Hepatic stellate cell (primary cell): ENCODE measurements at places on chromosomes 5 and 9.
A peak's percentile ranks its signal among the peaks of the same experiment; 100 is the strongest.

DNA sequence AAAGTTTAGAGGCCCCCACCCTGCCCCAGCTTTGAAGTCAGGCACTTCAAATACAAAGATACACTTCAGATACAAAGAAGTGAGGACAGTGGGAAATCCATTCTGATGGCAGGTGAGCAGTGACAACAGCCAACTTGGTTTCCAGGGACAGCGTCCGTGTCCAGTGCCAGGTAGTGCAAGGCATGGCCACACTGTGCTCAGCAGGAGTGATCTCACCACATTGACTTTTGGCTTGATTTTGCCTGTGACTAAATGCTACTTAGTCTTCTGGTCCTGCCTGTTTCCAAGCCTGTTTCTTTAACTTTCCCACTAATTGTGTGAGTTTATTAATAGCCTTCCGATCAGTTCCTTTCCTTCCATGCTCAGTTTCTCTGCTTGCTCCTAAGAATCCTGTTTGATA, 72.6 kb upstream of the PALM2AKAP2 start:
- no peak for DNase-seq

DNA sequence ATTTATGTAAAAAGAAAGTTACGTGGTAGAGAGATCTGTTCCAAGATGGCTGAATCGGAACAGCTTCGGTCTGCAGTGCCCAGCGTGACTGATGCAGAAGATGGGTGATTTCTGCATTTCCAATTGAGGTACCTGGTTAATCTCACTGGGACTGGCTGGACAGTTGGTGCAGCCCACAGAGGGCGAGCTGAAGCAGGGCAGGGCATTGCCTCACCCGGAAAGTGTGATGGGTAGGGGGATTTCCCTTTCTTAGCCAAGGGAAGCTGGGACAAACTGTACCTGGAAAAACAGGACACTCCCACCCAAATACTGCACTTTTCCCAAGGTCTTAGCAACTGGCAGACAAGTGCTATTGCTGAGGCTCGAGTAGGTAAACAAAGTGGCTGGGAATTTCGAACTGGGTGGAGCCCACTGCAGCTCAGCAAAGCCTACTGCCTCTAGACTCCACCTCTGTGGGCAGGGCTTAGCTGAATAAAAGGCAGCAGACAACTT, 13.1 kb upstream of the HSD17B4 start:
- DNase-seq, result no peak

DNA sequence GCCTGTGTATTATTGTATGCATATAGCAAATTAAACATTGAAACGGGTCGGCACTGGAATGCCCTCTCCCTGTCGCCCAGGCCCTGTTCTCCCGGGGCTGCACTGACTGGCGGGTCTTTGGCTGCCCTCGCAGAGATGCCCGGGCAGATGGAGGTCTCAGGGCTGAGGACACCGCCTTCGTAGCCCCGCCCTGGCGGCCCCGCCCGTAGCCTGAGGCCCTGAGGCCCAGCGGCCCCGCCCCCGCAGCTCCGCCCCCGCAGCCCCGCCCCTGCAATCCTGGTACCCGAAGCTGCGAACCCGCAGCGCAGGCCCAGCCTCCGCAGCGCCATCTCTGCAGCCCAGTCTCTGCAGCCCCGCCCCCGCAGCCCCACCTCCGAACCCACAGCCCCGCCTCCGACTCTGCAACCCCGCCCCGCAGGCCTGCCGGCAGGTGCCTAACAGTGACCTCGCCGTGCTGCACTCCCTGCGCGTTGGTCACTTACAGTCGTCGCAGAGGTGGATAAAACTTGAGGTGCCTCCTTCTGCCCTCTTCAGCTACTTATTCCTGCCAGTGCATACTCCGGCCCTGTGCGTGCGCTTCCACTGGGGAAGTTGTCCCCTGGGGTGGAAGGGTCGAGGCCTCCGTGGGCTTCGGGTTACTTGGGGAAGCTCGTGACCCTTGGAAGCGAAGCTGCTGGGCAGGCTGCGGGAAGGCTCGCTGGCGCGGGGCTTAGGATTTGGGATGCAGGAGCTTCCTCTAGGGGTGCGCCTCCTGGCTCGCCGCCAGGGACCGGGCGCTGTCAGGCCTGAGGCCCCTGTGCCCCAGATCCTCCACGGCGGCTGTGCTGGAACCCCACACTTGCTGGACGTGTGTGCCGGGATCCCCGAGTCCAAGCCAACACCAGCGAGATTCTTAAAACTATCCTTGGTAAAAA, 72.3 kb downstream of the ICE1 start:
- DNase-seq, result peak; percentile 16

- no peak for DNase-seq
Measured at GRCh38 chr9:34712140-34712539, 2.2 kb upstream of the CCL21 start.

- DNase-seq, result no peak
Measured at GRCh38 chr9:88767504-88767790, 223.8 kb upstream of the S1PR3 start.

DNA sequence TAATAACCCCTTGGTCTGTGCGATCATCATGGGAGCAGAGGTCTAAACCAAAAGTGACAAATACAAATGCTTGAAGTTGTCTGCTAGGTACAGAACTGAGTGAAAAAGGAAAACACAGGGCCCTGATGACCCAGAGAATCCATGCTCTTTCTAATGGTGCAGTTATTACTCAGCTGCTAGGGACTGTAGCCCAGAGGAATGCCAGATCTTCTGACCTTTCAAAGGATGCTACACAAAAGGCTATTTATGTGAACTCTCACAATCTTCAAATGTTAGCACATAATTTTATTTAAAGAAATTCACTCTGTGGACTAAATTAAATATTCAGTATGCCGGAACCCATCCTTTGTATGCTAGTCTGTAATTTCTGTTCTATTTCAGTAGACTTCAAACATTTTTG, 79.9 kb downstream of the PRR16 start:
- DNase-seq, result peak; percentile 5

- DNase-seq, result no peak
Measured at GRCh38 chr9:127905004-127905728, 5.8 kb upstream of the ST6GALNAC6 start.

GRCh38 chr5:109439590-109439989, 29.8 kb upstream of the PJA2 start:
- DNase-seq, result no peak

DNA sequence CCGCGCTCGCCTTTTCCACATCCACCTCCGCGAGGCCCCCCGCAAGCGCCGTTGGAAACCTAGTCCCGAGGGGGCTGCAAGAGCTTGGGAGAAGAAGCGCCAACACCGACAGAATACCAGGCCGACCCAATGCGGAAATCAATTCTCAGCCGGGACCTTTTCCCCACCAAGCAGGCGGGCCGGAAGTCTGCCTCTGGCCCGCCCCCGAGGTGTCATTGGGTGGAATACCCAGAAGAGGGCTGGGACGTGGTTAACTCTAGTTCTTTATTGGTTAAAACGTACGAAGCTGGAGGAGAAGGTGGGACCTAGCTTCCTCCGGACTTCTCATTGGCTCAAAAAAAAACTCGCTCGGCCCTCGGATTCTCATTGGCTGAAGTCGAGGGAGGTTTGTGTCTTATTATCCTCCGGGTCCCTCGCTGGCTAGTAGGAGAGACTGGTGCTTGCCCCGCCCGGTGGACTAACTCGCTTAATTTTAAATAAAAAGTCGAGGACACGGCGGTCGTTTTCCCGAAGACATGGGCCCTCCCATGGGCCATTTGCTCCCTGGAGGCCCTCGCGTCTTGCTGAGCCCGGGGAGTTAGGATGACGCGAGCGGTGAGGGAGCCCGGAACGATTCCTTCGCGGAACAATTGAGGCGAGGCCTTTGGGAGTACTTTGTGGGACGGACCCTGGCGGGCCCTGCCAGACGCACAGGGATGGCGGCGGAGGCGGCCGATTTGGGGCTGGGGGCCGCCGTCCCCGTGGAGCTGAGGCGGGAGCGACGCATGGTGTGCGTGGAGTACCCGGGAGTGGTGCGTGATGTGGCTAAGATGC, at the start of gene GTF3C5:
Gene GTF3C5, plus strand, starts transcription at position 681 of the 813 bp plus-strand sequence. Its CDS starts 15 bp downstream, at position 696.
- DNase-seq, result peak; percentile 100

- DNase-seq, result no peak
Measured at GRCh38 chr5:74028406-74028805, 402.4 kb downstream of the ARHGEF28 start.

DNA sequence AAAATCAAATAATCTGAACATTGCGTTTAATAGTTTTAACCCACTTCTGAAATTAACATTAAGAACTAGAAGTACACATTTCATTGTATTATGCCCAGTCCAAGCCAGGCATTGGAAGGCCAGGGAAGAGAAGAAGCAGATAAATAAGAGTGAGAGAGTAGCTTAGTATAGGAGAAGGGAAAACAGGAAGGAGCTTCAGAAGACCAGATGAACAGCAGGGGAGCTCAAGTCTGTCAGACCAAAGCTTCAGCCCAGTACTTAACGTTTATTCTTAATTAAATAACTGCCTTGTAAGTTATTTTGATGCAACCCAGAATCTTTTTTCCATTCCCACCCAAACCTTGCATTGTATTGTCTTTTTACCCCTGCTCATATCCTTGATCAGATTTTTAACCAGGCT, 11.5 kb upstream of the FAM120AOS start:
- DNase-seq, result no peak

DNA sequence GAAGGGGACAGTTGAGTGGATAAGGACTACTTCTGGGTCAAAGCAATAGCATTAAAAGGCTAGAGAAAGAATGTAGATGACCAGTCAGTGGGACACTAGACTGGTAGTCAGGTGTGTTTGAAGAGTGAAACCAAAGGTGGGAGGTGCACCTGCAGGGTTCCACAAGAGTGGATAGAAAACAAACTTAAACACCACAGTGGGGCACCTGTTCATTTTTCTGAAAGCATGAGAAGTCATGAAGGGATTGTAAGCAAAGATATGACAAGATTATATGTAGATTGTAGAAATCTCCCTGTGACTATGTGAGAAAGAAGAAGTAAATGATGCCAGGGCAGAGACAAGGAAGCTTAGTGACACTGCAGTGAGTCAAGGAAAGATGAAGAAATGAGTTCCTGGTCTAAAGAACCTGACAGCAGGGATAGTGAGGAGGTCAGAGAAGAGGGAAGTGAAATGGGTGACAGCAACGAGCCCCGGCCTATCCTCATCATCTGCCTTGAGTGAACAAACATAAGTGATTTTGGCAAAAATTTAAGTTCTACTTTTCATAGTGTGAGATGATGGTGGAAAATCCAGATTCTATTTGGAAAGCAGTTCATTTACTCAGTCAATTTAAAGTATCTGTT, 296.9 kb downstream of the TLE4 start:
- no peak for DNase-seq

DNA sequence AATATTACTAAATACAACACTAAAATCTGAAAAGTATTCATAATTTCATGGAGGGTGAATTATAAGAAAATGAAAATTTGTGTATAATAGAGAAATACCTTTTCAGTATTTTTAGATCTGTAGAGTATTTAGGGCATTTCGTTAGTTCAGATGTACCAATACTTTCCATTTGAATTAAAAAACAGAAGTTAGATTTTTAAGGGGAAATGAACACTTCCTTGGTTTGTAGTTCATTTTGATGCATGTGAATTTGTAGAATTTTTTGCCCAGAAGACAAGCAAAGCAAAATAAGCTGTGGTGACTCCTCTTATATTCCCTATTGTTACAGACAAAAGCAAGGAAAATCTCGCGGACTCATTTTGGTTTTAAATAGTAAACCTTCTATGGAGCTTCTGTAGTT, 209.0 kb upstream of the RPS23 start:
- DNase-seq, result no peak

- DNase-seq, result no peak
Measured at GRCh38 chr9:68502279-68502678, 38.4 kb downstream of the TMEM252 start.

GRCh38 chr5:13913962-13914361, 30.5 kb downstream of the DNAH5 start:
- DNase-seq, result no peak

GRCh38 chr9:109063760-109064159, 50.5 kb upstream of the CTNNAL1 start:
- no peak for DNase-seq

GRCh38 chr9:27628311-27628710, 55.0 kb upstream of the C9orf72 start:
- no peak for DNase-seq

DNA sequence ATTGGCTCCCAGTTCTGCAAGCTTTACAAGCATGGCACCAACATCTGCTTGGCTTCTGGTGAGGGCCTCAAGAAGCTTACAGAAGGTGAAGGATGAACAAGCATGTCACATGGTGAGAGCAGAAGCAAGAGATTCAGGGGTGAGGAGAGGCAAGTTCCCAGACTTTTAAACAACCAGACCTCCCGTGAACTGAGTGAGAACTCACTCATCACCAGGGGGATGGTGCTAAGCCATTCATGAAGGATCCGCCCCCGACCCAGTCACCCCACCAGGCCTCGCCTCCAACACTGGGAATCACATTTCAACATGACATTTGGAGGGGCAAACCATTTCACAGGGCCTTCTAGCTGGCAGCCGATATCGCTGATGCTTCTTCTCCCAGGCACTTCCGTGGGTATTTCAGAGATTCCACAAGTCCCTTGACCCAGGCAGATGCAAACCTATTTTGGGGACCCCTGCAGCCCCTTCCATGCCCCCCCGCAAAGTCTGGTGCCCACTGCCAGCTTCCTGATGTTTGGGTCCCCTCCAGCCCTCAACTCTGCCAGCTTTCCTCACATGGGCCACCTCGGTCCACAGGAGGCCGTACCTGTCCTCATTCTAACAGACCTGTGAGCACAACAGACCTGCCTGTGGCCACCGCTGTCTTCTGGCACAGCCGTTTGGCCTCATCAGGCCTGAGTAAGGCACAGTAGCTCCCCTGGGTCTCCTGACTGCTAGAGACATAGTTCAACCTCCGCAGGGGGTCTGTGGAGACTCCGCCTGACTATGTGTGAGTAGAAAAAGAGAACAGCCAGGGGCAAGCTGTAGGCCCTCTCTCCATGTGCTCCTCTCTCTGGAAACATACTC, 60.7 kb upstream of the ANGPTL2 start:
- no peak for DNase-seq

GRCh38 chr5:130652176-130652575, 512.9 kb downstream of the HINT1 start:
- DNase-seq, result no peak

DNA sequence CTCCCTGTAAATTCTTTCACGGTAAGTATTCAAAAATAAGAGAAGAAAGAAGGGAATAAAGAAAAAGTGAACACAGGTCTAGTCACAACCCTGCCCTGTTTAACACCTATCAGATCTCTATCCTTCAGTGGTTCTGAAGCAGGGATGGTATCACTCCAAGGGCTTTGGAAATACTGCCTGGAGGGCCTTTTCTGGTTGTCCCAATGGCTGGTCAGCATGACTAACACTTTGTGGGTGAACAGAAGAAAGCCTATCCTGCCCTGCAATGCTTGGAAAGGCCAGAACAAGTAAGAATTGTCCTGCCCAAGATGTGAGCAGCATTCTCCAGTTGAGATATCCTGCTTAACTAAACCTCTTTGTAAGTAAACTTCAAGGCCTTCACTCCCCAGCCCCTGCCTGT, 124.9 kb downstream of the TMEM167A start:
- DNase-seq, result no peak

DNA sequence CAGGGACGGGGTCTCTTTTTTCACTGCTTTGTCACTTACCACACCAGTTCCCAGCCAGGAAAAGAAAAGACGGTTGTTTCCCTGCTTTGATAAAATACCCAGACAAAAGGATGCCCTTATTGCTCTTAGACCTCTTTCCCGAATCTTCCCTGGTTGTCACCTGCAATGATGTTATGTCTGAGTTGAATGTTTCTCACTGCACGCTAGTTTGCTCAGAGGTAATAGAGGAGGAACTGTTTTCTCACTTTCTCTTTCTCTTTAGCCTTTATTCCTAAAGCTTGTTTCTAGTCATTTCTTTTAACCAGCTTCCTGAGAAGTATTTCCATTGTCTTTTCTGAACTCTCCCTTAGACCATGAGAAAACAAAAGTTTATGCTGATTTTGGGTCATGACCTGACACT, 32.9 kb downstream of the ACER2 start:
- no peak for DNase-seq
